ENCODE measurements at places on chromosomes 11 and 22. TPM values are rescaled to one million over a fixed set of nuclear protein-coding genes. Genes with fewer than 3 reads are reported as not detected.

DNA sequence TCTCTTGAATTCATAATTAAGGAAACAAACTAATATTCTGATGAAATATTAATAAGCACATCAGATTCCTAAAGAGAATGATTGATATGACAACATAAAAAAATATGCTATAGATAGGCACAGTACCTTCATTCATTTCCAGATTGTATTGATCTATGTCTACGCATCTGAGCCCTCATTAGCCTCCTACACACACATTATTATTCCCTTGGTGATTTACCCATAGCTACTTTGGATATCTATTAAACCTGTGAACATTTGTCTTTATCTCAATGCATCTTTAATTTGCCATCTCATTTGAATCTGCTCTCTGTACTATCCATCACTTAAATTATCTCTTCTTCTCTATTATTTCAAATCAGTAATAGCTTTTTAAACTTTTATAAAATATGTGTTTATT, 18.4 kb downstream of the SESN3 start:
- H3K4me3 ChIP-seq: no peak overlapping the region
- no peaks in the 10 kb centered on the region for H3K27me3 ChIP-seq
- peaks cover 2% of the 10 kb centered on the region for H3K4me1 ChIP-seq
- H3K27ac ChIP-seq: no peak overlapping the region
- DNase-seq: no peak

USH1C gene
- total RNA-seq: not detected

GRCh38 chr11:45777127-45777969, 27.6 kb upstream of the SLC35C1 start:
- H3K4me1 ChIP-seq: peaks cover under 1% of the 10 kb centered on the region
- no peak for DNase-seq
- no peak overlapping the region for H3K4me3 ChIP-seq
- H3K27me3 ChIP-seq: peaks cover 11% of the 10 kb centered on the region
- H3K27ac ChIP-seq: no peak overlapping the region

MMP27 gene
- not detected for total RNA-seq

SLC1A2 gene
- total RNA-seq: not detected

- DNase-seq: no peak
- peaks cover 12% of the 10 kb centered on the region for H3K36me3 ChIP-seq
- H3K4me3 ChIP-seq: peak overlapping the region; percentile 83
- no peak overlapping the region for H3K27ac ChIP-seq
- peaks cover 33% of the 10 kb centered on the region for H3K4me1 ChIP-seq
- peaks cover 19% of the 10 kb centered on the region for H3K27me3 ChIP-seq
Observed at GRCh38 chr11:66546966-66547661, 411 bp downstream of the ACTN3 start.

GRCh38 chr11:2537896-2538724, 93.3 kb downstream of the KCNQ1 start:
- peaks cover 20% of the 10 kb centered on the region for H3K4me1 ChIP-seq
- H3K27me3 ChIP-seq: no peaks in the 10 kb centered on the region
- DNase-seq: no peak
- no peak overlapping the region for H3K27ac ChIP-seq
- H3K4me3 ChIP-seq: no peak overlapping the region
- no peaks in the 10 kb centered on the region for H3K36me3 ChIP-seq

DNA sequence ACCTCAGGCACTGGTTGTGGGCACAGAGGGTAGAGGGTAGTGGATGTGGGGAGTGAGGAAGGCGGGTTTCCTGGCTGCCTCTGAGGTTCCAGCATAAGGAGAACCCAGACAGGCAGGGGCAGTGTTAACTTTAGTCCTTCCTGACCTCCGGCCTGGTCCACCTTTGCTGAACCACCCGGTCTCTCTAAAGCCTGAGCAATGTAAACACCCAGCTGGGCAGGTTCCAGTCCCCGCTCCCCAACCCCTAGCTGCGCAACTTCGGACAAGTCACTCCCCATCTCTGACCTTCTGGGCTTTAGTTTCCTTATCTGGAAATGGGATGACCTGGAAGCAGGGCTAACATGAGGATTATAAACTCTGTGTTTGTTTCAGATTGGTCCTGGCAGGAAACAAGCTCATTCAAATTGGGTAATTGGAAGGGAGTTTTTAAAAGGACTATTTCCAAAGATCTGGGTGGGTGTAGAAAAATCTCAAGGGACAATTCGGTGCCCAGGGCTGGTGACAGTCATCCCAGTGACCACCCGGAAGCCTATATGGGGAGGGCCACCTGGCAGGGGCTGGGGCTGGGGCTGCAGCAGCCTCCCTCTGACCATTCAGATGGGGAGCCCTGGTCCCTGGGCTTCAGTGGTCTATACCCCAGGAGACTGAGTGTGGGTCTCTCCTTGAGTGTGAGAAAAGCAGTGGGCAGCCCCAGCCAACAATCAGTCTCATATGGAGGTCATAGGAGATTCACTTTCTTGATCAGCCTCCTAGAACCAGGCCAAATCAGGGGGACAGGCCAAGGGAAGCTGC, 108.3 kb upstream of the SYT13 start:
- peaks cover 6% of the 10 kb centered on the region for H3K27me3 ChIP-seq
- DNase-seq: no peak
- H3K36me3 ChIP-seq: no peaks in the 10 kb centered on the region
- H3K27ac ChIP-seq: no peak overlapping the region
- no peaks in the 10 kb centered on the region for H3K4me1 ChIP-seq
- H3K4me3 ChIP-seq: no peak overlapping the region

- no peak for DNase-seq
- no peaks in the 10 kb centered on the region for H3K27me3 ChIP-seq
- H3K27ac ChIP-seq: no peak overlapping the region
- H3K36me3 ChIP-seq: peaks cover 58% of the 10 kb centered on the region
- no peak overlapping the region for H3K4me3 ChIP-seq
Observed at GRCh38 chr11:66076561-66076960, 6.5 kb downstream of the PACS1 start.

- no peak overlapping the region for H3K27ac ChIP-seq
- no peaks in the 10 kb centered on the region for H3K4me1 ChIP-seq
Observed at GRCh38 chr22:35525687-35526332, 14.8 kb upstream of the RASD2 start.

UPK3A gene
- not detected for total RNA-seq

GRCh38 chr11:67534070-67534679, 10.9 kb upstream of the CABP2 start:
- no peak overlapping the region for H3K27ac ChIP-seq
- peaks cover 3% of the 10 kb centered on the region for H3K27me3 ChIP-seq
- no peaks in the 10 kb centered on the region for H3K4me1 ChIP-seq
- H3K4me3 ChIP-seq: no peak overlapping the region
- peaks cover 5% of the 10 kb centered on the region for H3K36me3 ChIP-seq

SUSD2 gene
- total RNA-seq: 1.3 TPM

IL10RA gene
- 202 TPM for total RNA-seq

- no peak overlapping the region for H3K4me3 ChIP-seq
- peak overlapping the region; percentile 97 for H3K27ac ChIP-seq
- peaks cover 92% of the 10 kb centered on the region for H3K36me3 ChIP-seq
- H3K4me1 ChIP-seq: peaks cover 99% of the 10 kb centered on the region
- DNase-seq: no peak
- no peaks in the 10 kb centered on the region for H3K27me3 ChIP-seq
Observed at GRCh38 chr22:37302674-37303555, 20.6 kb downstream of the CYTH4 start.

GRCh38 chr11:7576726-7577290, 63.0 kb downstream of the PPFIBP2 start:
- no peak for DNase-seq
- H3K27me3 ChIP-seq: peaks cover 40% of the 10 kb centered on the region
- H3K27ac ChIP-seq: no peak overlapping the region
- no peak overlapping the region for H3K4me3 ChIP-seq
- H3K4me1 ChIP-seq: peaks cover 37% of the 10 kb centered on the region
- no peaks in the 10 kb centered on the region for H3K36me3 ChIP-seq

GRCh38 chr11:67998150-67999045, 5.5 kb downstream of the UNC93B1 start:
- peak overlapping the region; percentile 32 for H3K4me3 ChIP-seq
- peaks cover 59% of the 10 kb centered on the region for H3K4me1 ChIP-seq
- no peaks in the 10 kb centered on the region for H3K27me3 ChIP-seq

All from activated CD8-positive, alpha-beta T cell treated with anti-CD3 and anti-CD28 coated beads, Interleukin-2, amount 10 ng/mL, durations not matched to agents 7 days and 5 days (primary cell).